ENCODE measurements at places on chromosomes 13 and 19.
A peak's percentile ranks its signal among the peaks of the same experiment; 100 is the strongest.

DNA sequence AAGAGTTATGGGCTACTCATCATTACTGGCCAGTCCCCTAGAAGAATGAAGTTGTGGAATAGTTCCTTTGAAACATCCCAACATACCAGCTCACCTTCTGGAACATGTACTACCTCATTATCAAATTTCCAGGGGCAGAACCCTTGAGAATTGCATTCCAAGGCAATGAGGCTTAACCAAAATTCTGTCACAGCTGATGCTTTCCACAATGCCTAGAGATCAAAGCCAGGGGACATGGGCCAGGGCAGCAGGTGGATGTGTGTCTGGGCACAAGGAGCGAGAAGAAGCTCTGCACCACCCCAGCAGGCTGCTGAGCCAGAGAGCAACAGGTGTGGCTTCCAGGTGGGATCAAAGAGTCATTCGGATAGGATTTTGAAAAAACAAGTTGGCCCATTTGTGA, 362.1 kb downstream of the EFNB2 start:
- DNase-seq: no peak

GRCh38 chr13:85074543-85075313, 724.5 kb downstream of the SLITRK6 start:
- no peak for DNase-seq

DNA sequence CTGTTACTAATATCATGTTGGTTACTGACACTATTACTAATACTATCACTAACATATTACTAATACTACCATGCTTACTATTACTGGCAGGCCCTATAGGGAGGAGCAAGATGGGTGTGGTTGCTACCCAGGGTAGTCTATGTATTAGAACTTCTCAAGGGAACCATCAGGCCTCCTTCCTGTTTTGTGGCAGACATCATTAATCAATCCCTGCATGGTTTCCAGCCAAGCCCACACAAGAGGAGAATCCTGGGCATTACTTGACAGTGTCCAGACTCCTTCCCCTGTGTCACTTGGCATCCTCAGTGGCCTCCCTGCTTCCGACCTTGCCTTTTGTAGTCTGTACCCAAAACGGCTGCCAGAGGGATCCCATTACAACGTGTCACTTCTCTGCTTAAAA, 8.9 kb downstream of the HAS1 start:
- no peak for DNase-seq

- DNase-seq: no peak
Observed at GRCh38 chr19:33402421-33403220, 29.1 kb downstream of the CEBPG start.

GRCh38 chr13:95800436-95800835, 123.5 kb downstream of the DNAJC3 start:
- no peak for DNase-seq

DNA sequence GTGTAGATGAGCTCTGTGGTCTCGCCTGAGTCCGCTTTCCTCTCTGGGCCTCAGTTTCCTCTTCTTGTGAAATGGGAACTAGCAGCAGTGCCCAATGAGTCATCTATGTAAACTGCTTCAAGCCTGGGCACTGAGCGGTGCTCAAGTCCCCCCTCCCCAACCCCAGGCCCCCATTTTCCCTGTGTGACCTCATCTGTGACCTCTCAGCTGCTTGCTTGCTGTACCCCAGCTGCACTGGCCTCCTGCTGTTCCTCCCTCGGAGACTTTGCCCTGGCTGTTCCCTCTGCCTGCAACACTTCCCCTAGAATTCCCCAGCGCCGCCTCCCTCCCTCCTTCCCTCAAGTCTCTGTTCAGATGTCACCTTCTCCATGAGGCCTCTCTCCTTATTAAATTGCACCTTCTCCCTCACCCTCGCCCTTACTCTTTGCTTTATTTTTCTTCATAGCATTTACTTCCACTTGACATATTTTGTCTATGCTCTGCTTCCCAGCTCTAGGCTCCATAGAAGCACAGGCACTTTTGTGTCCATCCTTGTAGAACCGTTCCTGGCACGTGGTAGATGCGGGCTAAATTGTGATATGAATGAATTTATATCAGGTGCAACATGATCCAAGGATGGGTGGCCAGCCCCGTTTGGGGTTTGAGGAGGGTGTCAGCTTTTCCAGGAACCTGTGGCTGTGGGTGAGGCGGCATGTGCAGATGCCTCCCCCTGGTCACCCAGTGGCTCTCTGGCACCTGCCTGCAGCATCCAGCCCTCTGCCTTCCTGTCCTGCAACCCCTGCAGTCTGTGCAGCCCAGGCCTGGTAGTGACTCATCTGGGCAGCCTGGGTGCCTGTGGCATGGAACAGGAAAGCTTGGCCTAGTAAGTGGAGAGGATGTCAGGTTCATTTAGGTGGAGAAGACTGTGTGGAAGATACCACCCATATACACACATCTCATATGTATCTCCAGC, 26.3 kb downstream of the SIPA1L3 start:
- peak; percentile 16 for DNase-seq

DNA sequence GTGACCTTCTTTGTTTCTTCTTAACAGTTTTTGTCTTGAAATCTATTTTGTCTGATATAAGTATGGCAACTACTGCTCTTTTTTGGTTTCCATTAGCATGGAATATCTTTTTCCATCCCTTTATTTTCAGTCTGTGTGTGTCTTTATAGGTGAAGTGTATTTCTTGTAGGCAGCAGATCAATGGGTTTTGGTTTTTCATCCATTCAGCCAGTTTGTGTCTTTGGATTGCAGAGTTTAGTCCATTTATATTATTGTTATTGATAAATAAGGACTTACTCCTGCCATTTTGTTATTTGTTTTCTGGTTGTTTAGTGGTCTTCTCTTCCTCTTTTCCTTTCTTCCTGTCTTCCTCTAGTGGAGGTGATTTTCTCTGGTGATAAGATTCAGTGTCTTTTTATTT, 54.4 kb downstream of the ZNF136 start:
- DNase-seq: no peak

DNA sequence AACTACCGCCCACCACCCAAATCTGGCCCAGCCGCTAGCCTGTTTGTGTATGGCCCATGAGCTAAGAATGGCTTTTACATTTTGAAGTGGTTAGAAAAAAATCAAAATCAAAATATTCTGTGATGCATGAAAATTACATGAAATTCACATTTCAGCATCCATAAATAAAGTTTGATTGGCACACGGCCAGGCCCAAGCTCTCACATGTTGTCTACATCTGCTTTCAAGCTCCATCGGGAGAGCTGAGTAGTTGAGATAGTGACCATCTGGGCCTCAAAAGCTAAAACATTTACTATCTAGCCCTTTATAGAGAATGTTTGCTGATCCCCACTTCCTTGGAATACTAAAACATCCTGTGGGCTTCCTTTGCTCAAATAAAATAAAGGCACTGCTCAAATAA, 14.5 kb downstream of the RFX2 start:
- no peak for DNase-seq

DNA sequence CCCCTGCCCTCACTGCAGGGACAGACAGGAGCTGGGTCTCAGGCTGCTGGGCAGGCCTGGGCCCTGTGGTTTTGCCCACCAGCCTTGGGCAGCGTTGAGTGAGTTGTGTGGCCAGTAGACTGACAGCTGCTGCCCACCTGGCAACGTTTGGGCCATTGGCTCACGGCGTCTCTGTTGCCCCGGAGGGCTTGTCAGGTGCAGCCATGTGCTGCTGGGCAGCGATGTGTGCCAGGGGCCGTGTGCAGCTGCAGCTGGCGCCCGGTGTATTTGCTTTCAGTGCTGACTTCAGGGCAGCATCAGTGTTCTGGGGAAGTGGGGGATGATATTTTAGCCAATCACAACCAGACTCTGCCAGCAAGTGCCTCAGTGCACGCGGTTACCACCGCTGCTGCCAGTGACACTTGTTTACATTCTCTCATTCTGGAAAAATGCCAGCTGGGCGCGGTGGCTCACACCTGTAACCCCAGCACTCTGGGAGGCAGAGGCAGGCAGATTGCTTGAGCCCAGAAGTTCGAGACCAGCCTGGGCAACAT, 10.6 kb downstream of the FZR1 start:
- no peak for DNase-seq

GRCh38 chr13:27487776-27488175, 37.4 kb upstream of the MTIF3 start:
- no peak for DNase-seq

- DNase-seq: no peak
Observed at GRCh38 chr19:47735131-47735530, 10.2 kb upstream of the NOP53 start.

GRCh38 chr19:11252665-11253355, 9.5 kb downstream of the DOCK6 start:
- no peak for DNase-seq

DNA sequence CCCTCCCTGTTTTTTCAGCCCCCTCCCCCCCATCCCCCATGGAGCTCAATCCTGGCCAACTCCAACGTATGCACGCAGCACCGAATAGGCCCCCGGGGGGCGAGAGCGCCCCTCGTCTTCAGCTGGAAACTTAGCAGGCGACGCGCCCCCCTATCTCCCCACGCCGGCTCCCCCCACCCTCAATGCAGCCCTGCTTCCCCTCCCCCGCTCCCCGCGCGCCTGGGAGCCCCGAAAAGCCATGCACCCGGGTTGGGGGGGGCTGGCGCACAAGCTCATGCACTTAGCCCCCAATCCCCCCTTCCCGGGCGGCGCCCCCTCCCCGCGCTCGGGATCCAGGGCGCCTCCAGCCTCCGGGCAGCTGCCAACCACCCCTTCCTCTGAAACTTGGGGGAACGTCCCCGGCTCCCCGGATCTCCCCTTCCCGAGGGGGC, 508 bp downstream of the ZBTB7A start:
- peak; percentile 63 for DNase-seq

DNA sequence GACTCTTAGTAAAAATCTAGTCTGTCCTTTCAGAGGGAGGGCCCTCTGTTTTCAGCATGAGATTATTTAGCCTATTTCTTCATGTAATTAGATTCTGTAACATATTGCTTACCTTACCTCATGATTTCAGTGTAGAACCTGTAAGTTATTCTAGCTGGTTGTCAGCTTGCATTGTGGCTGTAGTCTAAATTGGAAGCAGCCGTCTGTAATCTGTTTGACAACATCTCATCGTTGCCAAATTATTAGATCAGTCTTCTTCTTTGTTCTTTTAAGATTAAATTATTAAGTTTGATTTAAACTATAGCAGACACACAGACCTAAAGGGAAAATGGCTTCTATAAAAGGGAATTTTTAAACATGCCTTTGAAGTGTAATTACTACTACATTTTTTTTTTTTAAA, 34.8 kb downstream of the SLAIN1 start:
- no peak for DNase-seq

- no peak for DNase-seq
Observed at GRCh38 chr13:90197722-90198121, 1149.8 kb upstream of the MIR17HG start.

- no peak for DNase-seq
Observed at GRCh38 chr13:21015284-21015683, 46.1 kb downstream of the LATS2 start.

- DNase-seq: no peak
Observed at GRCh38 chr13:41145136-41145908, 12.7 kb upstream of the KBTBD6 start.

GRCh38 chr19:49255674-49256073, 69.3 kb downstream of the SLC6A16 start:
- DNase-seq: peak; percentile 21

GRCh38 chr13:94093652-94094315, 385.7 kb downstream of the DCT start:
- no peak for DNase-seq

- no peak for DNase-seq
Observed at GRCh38 chr13:101709952-101710351, 257.5 kb downstream of the ITGBL1 start.

- DNase-seq: no peak
Observed at GRCh38 chr13:41505209-41505835, 48.0 kb downstream of the RGCC start.

- DNase-seq: no peak
Observed at GRCh38 chr19:8336660-8337059, 6.4 kb downstream of the KANK3 start.

DNA sequence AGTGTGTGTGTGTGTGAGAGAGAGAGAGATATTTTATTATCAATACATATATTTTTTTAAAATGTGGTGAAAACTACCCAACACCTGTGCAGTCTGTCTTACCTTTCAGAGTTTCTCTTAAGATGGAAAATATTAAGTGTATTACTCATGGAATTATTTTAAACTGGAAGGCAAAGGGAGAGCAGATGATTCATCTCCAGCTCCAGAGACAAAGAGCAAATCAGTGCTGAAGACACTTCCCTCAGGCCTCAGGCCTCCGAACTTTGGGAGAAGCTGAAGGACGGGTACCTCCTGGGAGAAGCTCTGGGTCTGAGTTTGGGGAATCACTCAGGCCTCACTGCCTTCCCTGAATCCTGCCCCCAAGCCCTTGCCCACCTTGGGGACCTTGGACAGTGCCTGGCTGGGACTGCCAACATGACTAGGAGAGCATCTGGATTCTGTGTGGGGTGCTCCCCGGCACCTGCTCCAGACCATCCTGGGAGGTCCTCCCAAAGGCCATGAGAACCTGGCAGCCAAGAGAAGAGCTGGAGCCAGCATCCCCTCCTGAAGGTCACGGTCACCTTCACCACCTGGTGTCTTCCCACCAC, 170.4 kb upstream of the UBL3 start:
- no peak for DNase-seq

GRCh38 chr19:48768994-48769713, 13.8 kb downstream of the FGF21 start:
- DNase-seq: no peak

DNA sequence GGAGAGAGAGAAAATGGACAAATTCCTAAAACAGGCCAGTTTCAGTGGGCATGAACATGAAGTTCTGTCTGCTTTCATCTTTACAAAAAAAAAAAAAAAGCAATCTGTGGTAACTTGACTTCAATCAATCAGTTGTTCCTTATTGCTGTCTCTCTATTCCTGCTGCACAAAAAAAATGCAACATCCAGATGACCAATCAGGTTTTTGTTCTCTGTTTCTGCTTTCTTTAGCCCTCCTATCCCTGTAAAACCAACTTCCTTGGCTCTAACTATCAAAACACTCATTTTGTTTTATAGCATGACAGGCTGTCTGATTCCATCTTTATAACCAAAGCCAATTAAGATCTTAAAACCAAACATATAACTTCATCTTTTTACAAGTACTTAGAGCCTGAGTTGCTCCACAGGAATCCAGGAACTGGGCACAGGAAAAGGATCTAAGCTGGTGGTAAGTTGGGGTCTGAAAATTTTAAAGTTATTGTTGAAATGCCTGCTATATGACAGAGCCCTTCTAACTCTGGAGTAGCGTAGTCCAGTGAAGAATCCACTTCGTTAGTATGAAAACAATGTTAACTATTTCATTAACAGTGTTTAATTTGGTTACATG, at the start of gene FPR3:
TSS of gene FPR3 (plus strand) at position 273 of the 606 bp plus-strand sequence. CDS start 28,592 bp downstream, outside the sequence.
- DNase-seq: no peak
